ENCODE measurements at places on chromosomes 3 and 15.

DNA sequence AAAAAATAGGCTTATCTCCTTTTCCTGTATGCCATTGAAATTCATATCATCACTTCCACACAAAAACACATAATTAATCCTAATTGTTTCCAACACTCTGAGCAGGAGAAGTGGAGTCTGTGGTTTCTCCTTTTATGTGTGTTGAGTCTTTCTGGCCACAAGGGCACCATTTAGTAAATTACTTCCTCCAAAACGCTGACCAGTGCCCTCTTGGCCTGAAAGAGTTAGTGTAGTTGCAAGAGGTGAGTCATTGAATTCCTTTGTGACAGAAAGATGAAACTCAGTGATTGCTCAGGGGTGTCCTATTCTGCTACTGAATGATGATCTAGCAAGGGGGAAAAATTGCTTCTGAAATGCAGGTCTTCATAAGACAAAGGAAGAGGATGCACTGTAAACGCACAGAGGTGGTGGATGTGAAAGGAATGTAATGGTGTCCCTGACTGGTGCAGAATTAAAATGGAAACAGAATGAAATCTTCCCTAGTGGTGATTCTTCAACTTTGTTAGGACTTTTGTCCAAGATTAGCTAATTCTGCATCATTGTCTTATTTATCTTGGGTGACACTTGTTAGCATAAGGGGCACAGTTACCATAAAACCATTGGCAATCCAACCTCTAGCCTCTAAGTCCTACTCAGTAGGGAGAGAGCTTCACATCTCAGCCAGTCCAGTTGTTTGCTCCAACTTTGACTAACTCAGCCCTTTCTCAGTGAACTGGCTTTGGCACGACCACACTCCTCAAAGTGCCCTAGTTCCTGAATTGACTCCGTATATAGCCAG is 208.4 kb upstream of the NANOGP8 start:
- DNase-seq: peak; percentile 82

- DNase-seq: peak; percentile 85
Observed at GRCh38 chr3:64150623-64151207, 74.6 kb downstream of the PRICKLE2 start.

GRCh38 chr3:75272691-75273090 is 391.4 kb upstream of the FRG2C start:
- DNase-seq: peak; percentile 80

DNA sequence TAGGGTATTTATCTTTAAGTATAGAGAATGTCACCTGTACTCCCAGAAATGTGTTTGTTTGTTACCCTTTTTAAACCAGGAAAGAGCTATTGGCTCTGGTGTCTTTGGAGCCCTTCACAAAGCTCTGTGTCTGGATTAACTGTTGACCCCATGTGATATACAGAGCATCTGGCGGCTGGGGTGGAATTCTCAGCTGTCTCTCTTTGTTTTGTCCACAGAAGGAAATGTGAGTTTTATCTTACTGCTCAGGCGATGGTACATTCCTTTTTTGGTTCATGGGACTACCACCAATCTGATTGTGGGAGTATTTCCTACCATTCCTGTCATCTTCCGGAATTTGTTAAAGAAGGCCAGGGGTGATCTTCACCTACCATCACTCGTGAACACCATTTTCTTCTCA is 120.3 kb downstream of the AKAP13 start:
- no peak for DNase-seq

DNA sequence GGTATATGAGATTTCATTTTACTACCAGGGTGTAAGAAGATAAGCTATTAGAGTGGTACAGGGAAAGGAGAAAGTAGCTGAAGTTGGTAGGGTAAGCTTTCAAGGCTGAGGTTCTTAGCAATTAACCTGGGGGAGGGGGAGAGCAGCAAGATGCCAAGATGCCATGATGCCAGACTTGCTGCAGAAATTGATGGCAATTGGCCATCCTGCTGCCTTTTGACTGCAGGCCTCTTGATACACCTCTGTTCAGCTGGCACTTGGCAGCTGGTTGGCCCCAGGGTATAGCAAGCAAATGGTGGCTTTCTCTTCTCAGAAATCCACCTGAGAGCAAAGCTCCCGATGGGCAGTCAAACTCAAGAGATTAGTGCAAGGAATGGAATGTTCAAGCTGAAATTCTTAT is 21.4 kb upstream of the DPH6 start:
- DNase-seq: no peak

DNA sequence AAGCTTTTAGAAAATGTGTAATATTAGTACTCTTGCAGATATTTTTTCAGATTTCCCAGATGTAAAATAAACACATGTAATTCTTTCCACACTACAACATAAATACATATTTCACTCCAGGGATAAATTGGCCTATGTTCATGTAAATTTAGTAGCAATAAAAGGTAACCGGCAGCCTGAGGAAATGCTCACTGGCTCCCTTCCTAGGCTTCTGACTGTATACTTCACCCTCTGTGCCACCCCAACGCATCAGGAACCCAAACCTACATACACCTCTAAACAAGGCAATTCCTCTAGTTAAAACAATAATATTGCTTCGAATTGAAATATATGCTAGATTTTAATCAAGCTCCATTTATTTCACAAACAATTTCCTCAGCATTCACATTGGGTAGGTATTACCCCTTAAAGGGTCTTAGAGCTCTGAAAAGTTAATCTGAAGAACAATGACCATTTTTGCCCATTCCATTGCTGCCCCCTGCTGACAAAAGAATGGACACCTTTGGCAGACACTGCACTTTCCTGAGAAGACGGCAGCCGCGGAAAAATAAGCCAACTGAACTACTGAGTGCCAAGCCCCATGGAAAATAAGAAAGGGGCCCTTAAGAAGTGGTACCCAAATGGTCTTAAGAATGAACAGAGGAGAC is 212.5 kb downstream of the OSBPL10 start:
- peak; percentile 62 for DNase-seq

GRCh38 chr15:76235186-76235826 is 76.0 kb downstream of the ETFA start:
- peak; percentile 51 for DNase-seq

GRCh38 chr15:42157981-42158765 is 1.7 kb upstream of the PLA2G4F start:
- peak; percentile 68 for DNase-seq

DNA sequence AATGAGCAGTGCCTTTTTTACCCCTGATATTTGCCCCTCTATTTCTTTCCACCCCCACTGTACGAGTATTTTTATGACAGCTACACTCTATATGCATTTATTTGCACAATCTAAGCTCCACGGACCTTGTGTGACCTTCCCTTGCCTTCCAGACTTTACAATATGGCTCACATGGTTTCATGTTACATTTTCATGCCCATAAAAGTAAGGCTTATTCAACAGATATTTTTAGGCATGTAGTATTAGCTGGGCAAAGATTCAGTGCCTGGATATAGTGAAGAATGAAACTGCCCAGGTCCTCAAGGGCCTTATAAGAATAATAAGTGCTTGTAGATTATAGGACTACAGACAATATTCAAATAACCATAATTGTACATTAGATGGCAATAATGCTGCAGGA is 481.9 kb upstream of the CNTN4 start:
- no peak for DNase-seq

- DNase-seq: no peak
Observed at GRCh38 chr3:160210341-160210740, 14.9 kb upstream of the C3orf80 start.

DNA sequence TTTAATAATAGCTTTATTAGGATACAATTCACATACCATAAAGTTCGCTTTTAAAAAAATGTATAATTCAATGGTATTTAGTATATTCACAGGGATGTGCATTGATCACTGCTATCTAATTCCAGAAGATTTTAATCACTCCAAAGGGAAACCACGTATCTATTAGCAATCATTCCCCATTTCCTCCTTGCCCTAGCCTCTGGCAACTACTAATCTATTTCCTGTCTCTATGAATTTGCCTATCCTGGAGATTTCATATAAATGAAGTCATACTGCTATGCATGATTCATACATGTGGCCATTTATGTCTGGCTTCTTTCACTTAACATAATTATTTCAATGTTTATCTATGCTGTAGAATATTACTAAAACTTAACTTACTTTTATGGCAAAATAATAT is 32.0 kb upstream of the CASR start:
- DNase-seq: peak; percentile 1

DNA sequence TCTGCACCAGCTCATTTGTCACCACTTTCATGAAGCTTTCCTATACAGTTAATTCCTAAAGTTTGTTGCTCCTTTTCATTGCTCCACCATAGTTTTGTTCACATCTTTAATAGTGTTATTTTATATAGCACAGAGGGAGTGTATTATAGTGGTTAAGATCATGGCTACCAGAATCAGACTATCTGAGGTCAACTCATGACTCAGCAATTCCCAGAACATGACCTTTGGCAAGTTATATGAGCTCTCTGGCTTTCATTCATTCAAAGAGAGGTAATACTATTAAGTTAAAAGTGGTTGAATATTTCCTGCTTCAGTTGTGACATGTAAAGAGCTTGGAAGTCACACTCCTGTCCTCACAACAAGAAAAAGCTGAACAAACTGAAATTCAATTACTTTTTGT is 1073.5 kb downstream of the NAALADL2 start:
- peak; percentile 26 for DNase-seq

GRCh38 chr3:190269101-190269500 is 53.1 kb downstream of the CLDN1 start:
- DNase-seq: no peak

GRCh38 chr15:78021761-78022160 is 55.8 kb downstream of the TBC1D2B start:
- no peak for DNase-seq

- DNase-seq: no peak
Observed at GRCh38 chr15:84749111-84749991, 959 bp downstream of the ZNF592 start.

DNA sequence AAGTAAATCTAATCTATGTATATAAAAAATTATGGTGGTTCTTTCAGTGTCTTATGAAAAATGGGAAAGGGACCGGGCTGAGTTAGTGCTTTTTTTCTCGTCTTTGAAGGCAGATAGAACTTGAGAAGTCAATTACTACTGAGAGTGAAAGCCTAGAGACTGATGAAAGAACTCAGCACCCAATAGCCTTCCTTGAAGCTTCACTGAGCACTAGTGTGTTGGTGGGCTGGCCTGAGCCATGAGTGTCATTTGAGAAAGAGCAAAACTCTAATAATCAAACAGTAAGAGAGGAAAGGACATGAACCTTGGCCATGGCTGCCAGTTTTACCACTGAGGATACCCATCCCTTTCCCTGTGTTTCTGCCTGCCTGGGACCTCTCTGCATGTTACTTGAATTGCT is 428.3 kb upstream of the RASGRP1 start:
- DNase-seq: no peak

DNA sequence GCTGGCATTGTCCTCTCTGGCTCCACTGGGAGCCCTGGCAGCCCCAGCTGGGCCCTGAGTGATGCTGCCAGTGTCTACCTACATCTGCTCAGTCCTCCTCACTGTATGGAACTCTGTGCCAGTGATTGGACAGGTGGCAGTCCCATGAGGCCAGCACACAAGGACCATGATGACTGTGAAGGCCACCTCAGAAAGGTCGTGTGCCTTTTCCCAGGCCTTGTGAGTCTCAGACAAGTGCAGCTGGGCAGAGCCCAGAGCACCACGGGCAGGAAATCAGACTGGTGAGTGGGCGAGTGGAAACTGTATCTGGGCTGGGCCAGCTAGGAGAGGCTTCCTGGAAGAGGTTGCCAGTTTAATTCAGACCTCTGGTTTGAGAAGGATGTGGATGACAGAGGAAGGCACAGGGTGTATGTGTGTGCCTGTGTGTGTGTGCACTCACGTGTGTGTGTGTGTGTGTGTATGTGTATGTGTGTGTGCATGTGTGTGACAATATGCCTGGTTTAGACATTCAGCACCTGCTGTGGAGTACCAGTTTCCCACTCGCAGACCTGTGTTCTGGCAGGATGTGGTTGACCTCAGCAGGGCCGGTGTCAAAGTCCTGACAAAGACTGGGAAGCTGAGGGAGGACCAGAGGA is 7.0 kb downstream of the MAPKAPK3 start:
- DNase-seq: no peak

DNA sequence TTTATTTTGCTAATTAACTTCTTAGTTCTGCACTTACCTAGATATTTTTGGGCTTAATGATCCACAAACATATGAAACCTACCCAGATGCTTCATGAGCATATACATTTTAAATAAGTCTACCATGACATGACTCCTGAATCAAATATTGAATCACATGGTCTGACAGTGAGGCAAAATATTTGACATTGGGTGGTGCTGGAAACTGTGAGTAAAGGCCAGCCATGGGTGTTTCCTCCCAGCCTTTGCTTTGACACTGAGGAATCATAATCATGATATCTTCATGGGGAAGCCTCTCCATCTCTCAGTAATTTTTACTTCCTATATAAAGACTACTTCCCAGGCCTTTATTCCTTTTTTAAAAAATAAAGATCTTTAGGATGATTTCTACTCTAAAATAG is 22.8 kb upstream of the SSR3 start:
- DNase-seq: peak; percentile 31

DNA sequence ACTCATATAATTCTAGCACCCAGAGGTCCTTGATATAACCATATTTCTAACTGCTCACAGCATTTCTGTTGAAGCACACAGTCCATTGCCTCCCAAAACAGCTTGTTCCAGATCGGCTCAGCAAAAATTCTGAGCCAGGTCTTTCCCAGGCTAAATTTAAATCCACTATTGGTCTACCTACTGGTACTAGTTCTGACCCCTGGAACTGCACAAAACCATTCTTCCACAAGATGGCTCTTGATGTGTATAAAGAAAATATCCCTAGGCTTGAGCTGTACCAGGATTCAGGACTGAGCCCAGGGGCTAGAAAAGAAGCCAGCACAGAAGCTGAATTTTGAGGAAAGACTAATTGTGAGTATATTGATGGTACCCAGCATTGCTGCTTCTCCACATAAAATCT is 75.4 kb upstream of the ABHD17C start:
- DNase-seq: peak; percentile 38

DNA sequence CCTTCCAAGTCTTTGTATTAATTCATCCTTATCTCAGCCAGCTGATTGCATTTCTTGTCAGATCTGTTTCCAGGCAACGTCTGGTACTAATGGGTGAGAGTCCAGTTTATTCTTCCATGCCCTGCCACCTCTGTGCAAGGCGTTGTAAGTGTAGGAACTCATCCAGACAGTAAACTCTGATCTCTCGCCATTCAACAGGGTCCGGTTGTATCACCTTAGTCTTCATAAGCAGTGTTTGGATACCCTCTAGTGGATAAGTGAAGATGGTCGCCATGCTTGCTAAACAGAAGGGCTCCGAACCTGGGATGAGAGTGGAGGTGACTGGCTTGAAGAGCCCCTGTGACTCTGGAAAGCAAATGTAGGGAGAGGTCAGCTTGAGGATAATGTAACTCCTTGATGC is 51.6 kb upstream of the CMTM7 start:
- DNase-seq: peak; percentile 50

GRCh38 chr15:23877502-23878412 is 190.7 kb upstream of the NDN start:
- DNase-seq: no peak

- DNase-seq: no peak
Observed at GRCh38 chr3:70815817-70816216, 503.4 kb upstream of the MDFIC2 start.

GRCh38 chr15:57772223-57772957 is 65.9 kb downstream of the POLR2M start:
- DNase-seq: no peak

GRCh38 chr15:49464522-49464921 is 41.5 kb downstream of the FGF7 start:
- no peak for DNase-seq
